ENCODE measurements at places on chromosomes 16 and 17. TPM values are rescaled to one million over a fixed set of nuclear protein-coding genes. Genes with fewer than 3 reads are reported as not detected.

The C17orf78 gene
- not detected for polyA plus RNA-seq

The HSPB9 gene
- not detected for polyA plus RNA-seq

The PTX4 gene
- polyA plus RNA-seq: 0.05 TPM

The CCL7 gene
- polyA plus RNA-seq: 0.55 TPM

The TOM1L2 gene
- polyA plus RNA-seq: 35.9 TPM

The SDK2 gene
- 0.01 TPM for polyA plus RNA-seq

The HP gene
- not detected for polyA plus RNA-seq

The DNAAF1 gene
- polyA plus RNA-seq: not detected

The MYH4 gene
- polyA plus RNA-seq: not detected

The NPIPA8 gene
- polyA plus RNA-seq: 2.9 TPM

The ASPHD1 gene
- 0.77 TPM for polyA plus RNA-seq

The SNAI3 gene
- polyA plus RNA-seq: not detected

The CPHXL gene
- polyA plus RNA-seq: not detected

The TMIGD1 gene
- polyA plus RNA-seq: not detected

The KREMEN2 gene
- not detected for polyA plus RNA-seq

The ABCA6 gene
- polyA plus RNA-seq: 4.2 TPM

The ZNF652 gene
- 10.2 TPM for polyA plus RNA-seq

The KRT31 gene
- not detected for polyA plus RNA-seq

The SPNS3 gene
- not detected for polyA plus RNA-seq

The GNGT2 gene
- 3.7 TPM for polyA plus RNA-seq

The FAAP100 gene
- 8.1 TPM for polyA plus RNA-seq

The SYNGR3 gene
- 1.8 TPM for polyA plus RNA-seq

The MFSD6L gene
- polyA plus RNA-seq: not detected

The CCL14 gene
- polyA plus RNA-seq: not detected

The RPL27 gene
- 3,346 TPM for polyA plus RNA-seq

The FBXW10 gene
- polyA plus RNA-seq: not detected

The TMC5 gene
- polyA plus RNA-seq: not detected

The TBC1D3 gene
- polyA plus RNA-seq: not detected

The KRT15 gene
- polyA plus RNA-seq: 0.47 TPM

The ITGAD gene
- polyA plus RNA-seq: not detected

The STH gene
- polyA plus RNA-seq: not detected

The TMEM88 gene
- 0.07 TPM for polyA plus RNA-seq

The CCL8 gene
- polyA plus RNA-seq: not detected

The JPH3 gene
- not detected for polyA plus RNA-seq

The ZNF597 gene
- polyA plus RNA-seq: 1.6 TPM

The GAN gene
- 2.9 TPM for polyA plus RNA-seq

The TSNAXIP1 gene
- polyA plus RNA-seq: 0.30 TPM

The POLR2A gene
- polyA plus RNA-seq: 6.8 TPM

The PRKCB gene
- polyA plus RNA-seq: 0.03 TPM

The TMEM98 gene
- polyA plus RNA-seq: 172 TPM

The TP53TG3 gene
- polyA plus RNA-seq: not detected

The SLC35G6 gene
- not detected for polyA plus RNA-seq

The WNT9B gene
- polyA plus RNA-seq: not detected

The KRTAP9-7 gene
- not detected for polyA plus RNA-seq

The NSF gene
- polyA plus RNA-seq: 72.9 TPM

The IL34 gene
- 0.70 TPM for polyA plus RNA-seq

The GALR2 gene
- not detected for polyA plus RNA-seq

The FSCN2 gene
- 0.35 TPM for polyA plus RNA-seq

The COPZ2 gene
- 97.9 TPM for polyA plus RNA-seq

The SLFN14 gene
- not detected for polyA plus RNA-seq

The ZG16 gene
- not detected for polyA plus RNA-seq

The B3GNT9 gene
- polyA plus RNA-seq: 29.6 TPM

The RAPGEFL1 gene
- polyA plus RNA-seq: 1.6 TPM
